ENCODE measurements at places on chromosomes 13 and 19.

DNA sequence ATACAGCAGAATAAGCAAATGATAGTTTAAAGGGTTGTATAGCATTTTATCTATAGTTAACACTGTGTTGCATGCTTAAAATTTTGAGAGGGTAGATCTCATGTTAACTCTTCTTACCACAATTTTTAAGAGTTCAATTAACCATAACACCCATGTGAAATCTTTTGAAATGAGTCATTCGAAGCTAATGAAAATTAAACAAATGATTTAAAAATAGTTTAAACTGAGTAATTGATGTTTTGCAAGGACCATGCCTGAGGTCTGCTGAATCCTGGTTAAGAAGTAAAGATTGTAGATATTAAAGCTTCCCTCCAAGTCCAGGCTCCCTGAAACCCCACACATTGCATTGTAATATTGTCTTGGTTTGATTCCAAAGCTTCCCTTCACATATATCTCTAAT is 176.7 kb upstream of the RNF113B start:
- no peak for DNase-seq

DNA sequence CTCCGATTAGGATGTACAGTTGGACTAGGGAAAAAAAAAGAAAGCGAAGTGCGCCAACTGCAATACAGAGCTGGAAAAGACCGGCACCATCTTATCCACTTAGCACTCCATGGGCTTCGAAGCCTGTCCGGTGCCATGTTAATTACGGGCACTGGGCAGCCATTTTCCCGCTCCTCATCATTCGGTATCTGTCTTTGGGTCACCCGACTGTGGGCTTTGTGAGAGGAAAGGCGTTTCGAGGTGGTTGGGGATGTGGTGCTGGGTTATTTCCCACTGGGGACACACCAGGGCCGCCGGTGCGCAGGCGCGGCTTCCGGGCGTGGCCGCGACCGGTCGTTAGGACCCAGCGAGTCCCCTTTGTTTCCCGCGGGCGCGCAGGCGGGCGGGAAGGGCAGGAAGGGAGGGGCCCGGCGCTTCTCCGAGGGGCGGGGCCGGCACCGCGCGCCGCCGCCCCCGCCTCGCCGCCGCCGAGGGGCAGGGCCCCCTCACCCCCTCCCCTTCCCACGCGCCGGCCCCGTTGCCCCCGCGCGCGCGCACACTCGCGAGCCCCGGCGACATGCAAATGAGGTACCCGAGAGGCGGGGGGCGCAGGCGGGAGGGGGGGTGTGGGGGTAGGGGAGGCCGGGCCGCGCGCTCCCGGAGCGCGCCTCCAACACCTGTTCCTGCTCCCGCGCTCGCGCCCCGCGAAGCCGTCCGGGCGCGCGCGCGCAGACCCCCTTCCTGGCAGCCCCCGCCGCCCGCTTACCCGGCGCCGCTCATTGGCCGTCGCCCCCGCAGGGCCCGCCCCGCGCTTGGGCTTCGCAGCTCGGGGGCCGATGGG is at the start of gene ZNF524:
ZNF524 (plus strand) TSS at position 447 of the 820 bp plus-strand sequence. CDS start 1,825 bp downstream, outside the sequence.
- peak; percentile 96 for DNase-seq

DNA sequence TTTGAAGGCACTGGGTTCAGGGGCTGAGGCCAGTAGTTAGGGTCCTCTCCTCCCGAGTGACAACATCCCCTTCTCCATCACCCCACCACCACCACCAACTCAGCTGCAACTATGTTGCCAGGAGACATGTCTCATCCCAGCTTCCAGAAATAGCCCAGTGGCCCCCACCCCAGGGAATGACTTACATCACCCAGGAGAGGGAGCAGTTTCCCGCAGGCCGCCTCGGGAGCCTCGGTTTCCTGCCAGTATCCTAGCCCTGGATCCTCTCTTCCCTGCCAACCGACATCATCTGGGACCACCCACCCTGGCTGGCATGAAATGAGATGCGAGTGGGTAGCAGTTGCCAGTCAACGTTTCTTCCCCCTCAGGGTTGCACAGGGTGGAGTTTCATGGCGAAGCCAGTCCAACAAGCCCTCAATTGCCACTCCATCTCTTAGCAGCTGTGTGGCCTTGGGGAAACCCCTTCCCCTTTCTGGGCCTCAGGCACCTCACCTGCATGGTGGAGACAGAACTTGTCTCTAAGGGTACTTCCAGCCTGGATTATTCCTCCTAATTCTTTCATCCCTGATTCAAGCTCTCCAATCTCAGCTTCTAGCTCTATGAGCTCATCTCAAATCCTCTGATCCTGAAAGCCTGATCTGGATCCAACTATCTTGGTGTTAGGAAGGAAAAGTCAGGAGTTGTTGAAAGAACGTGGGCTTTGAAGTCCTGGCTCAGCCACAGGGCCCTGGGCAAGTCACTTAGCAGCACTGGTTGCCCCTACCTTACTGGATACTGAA is 3.9 kb upstream of the GSK3A start:
- DNase-seq = peak; percentile 52

GRCh38 chr19:2154587-2155075 is 3.3 kb upstream of the AP3D1 start:
- no peak for DNase-seq

- DNase-seq = no peak
These were observed 812.1 kb upstream of the MIR17HG start for GRCh38 chr13:90535421-90535820.

- DNase-seq = no peak
These were observed 43.3 kb downstream of the INSR start for GRCh38 chr19:7250951-7251350.

- no peak for DNase-seq
These were observed 46.9 kb downstream of the GPALPP1 start for GRCh38 chr13:45036206-45036605.

GRCh38 chr19:43777163-43777695 is 3.5 kb downstream of the KCNN4 start:
- DNase-seq = no peak

DNA sequence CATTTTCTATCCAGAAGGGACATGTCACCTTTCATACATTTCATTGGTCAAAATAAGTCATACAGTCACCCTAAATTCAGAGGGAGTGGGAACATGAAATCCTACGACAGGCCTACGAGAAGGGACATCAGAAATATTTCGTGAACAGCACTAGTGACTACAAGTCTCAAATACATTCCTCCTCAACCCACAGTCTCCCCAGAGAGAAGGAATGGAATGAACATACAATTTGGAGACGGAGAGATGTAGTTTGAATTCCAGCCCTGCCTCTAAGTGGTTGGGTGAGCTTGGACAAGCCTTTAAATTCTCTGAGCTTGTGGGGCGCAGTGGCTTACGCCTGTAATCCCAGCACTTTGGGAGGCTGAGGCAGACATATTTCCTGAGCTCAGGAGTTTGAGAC is 9.9 kb downstream of the SERTM1 start:
- DNase-seq = no peak

- no peak for DNase-seq
These were observed 7.7 kb upstream of the ZNF611 start for GRCh38 chr19:52742516-52742915.

- no peak for DNase-seq
These were observed 464.6 kb downstream of the PCDH9 start for GRCh38 chr13:66765559-66765958.

DNA sequence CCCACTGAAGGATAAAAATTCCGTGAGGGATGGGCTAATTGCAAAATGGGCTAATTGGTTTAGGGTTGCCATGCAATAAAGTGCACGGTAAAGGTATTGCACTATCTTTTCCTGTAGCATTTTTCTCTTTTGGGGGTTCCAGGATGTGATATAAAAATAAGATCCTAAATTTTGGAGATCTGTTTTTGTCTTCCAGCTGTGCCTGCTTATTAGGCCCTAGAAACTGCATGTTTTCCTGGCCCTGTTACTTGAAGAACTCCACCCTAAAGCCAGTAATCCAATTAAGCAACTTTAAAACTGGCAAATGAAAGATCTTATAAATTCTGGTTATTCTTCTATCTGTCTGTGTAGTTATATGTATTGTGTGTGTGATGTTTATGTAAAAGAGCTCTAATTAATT is 2489.6 kb downstream of the PCDH9 start:
- DNase-seq = no peak

- DNase-seq = no peak
These were observed 43.9 kb upstream of the PEG3 start for GRCh38 chr19:56884441-56884840.

DNA sequence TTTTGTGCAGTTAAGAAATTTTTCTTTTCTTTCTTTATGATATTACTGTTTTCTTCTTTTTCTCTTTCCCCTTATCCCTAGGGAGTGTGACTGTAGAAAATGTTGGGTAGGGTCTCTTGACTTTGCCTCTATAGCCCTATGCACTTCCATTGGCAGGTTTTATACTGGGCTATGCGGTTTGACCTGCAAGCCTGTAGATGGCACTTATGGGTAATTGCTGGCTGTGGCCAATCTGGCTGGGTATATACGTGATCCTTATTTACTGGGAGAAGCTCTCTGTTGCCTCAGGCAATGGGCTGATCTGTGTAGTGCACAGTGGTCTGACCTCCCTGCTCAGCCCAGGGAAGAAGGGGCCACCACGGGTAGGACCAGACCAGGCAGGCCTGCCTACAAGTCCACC is 78.8 kb downstream of the RAP2A start:
- DNase-seq = no peak

DNA sequence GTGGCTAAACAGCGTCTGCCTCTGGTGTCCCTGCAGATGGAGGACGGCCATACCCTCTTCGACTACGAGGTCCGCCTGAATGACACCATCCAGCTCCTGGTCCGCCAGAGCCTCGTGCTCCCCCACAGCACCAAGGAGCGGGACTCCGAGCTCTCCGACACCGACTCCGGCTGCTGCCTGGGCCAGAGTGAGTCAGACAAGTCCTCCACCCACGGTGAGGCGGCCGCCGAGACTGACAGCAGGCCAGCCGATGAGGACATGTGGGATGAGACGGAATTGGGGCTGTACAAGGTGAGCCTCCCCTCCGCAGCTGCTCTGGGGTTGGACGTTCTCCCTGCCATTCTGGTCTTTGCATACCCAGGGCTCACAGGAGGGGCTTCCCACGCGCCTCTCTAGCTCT is 19.9 kb downstream of the UHRF1 start:
- no peak for DNase-seq

GRCh38 chr13:75512253-75512652 is 25.4 kb downstream of the COMMD6 start:
- no peak for DNase-seq

GRCh38 chr13:51396352-51396751 is 56.5 kb downstream of the INTS6 start:
- DNase-seq = no peak

DNA sequence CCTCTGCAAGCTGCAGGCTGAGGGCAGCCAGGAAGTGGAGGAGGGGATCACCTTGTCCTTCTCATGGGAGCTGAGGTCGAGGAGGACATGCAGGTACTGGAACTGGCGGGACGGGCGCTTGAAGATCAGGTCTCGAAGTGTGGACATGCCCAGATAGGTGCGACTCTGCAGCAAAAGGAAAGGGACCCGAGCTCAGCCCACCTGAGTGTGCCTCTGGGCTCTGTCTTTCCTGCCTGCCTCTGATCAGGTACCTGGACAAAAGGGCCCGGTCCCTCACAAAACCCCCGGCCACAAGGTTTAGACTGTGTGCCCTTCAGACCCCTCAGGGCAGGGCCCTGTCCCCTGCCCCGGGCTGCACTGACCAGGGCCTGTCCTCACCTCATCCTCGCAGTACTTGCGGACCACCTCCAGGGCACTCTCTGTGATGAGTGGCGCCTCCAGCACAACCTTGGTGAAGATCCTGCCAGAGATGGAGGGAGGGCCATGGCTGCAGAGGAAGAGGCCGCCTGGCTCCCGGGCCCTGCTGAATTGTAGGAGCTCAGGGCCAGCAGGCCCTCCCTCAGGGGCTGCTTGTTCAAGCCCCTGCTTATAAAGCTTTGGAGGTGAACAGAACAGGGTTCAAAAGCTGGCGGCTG is 12.5 kb upstream of the RSPH6A start:
- no peak for DNase-seq

DNA sequence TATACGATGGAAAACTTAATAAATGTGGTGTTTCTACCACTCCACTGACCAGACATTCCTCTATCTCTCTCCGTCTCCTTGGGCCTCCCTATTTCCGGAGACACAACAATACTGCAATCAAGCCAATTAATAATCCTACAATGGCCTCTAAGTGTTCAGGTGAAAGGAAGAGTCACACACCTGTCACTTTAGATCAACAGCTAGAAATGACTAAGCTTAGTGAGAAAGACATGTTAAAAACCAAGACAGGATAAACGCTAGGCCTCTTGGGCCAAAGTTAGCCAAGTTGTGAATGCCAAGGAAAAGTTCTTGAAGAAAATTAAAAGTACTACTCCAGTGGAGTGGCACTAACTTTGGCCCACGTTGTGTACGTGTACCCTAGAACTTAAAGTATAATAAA is 22.5 kb downstream of the ZDHHC20 start:
- DNase-seq = peak; percentile 2
